Left kidney (tissue), 8 donors: ENCODE measurements at places on chromosomes 4 and X. TPM values are rescaled to one million over a fixed set of nuclear protein-coding genes. Genes with fewer than 3 reads are reported as not detected.

- DNase-seq, result no peak
Measured at GRCh38 chr4:76665153-76665552, 230.1 kb downstream of the SHROOM3 start.

- no peak for DNase-seq
Measured at GRCh38 chr4:128528793-128529553, 241.4 kb upstream of the PGRMC2 start.

Gene GPM6B
- 21.5 TPM for polyA plus RNA-seq

Gene QRFPR
- 1.5 TPM for polyA plus RNA-seq

DNA sequence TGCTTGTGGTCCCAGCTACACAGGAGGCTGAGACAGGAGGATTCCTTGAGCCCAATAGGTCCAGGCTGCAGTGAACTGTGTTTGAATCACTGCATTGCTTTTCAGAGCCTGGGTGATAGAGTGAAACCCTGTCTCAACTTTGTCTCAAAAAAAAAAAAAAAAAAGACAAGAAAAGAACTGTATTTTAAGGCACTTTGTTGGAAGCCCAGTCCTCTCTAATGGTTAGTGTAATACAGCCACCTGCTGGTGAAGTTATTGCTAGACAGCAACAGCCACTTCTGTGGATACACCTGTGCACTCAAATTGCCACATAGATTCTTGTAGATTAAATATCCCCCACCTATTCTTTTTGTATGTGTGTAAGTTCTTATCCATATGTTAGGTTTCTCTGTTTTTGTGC, 10.1 kb upstream of the FGG start:
- DNase-seq, result peak; percentile 44

Gene ADH6
- 32.0 TPM for polyA plus RNA-seq

DNA sequence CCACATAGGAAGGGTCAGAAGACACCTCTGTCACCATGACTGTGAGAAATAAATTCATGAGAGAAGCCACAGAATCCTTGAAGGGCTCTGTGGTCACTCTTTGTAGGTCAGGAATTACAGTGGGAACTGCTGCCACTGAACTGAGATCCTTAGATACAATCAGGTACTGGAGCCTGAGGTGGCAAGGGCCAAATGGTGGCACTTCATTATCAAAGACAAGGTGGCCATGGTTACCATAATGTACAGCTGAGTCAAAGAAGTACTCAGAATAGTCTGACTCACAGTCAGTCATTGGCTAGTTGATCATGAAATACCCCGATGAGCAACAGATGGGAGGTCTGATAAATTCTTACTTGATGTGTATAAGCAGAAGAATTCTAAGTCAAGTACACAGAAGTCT, 131.9 kb downstream of the RTL3 start:
- no peak for DNase-seq

Gene TBC1D8B
- polyA plus RNA-seq, result 6.9 TPM

DNA sequence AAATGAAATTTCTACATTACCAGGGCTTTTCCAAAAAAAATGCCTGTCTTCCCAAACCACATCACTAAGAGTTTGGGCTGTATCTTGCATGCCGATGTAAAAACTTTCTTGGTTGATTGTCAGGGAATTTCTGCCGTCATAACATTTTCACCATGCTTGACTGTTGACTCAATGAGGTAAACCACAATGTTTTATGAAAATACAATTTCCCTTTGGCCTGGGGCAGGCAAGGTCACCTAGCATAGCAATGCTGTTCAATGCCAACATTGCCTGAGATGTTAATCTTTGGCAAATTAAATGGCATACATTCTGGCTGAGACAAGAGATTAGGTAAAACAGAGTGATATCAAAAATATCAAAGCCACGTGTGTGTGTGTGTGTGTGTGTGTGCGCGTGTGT, 137.1 kb upstream of the TBL1X start:
- no peak for DNase-seq

DNA sequence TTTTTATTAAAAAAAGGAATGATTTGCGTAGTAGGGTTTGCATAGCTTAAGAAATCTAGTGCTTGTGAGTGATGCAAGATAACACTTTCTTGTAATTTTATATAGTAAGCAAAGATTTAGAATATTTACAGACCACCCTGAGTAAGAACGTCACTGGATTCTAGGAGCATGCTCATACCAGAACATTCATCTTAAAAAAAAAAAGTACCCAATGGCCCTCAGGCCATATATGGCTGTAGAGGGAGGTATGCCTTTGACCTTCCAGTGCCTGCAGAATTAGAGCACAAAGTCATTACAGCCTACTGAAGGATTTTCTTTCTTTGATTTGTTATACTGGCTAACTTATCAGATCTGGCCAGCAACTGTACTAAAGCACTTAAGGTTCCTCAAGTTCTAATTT, 236.3 kb upstream of the GYPA start:
- no peak for DNase-seq

GRCh38 chr4:76984127-76984526, 34.6 kb downstream of the SEPTIN11 start:
- no peak for DNase-seq

- no peak for DNase-seq
Measured at GRCh38 chr4:122716825-122717448, 15.6 kb upstream of the BBS12 start.

Gene FGFBP1
- not detected for polyA plus RNA-seq

Gene EDA2R
- 0.83 TPM for polyA plus RNA-seq

GRCh38 chr4:164081371-164081770, 586.9 kb downstream of the TMA16 start:
- no peak for DNase-seq

- no peak for DNase-seq
Measured at GRCh38 chrX:9519546-9520216, 54.8 kb downstream of the TBL1X start.

DNA sequence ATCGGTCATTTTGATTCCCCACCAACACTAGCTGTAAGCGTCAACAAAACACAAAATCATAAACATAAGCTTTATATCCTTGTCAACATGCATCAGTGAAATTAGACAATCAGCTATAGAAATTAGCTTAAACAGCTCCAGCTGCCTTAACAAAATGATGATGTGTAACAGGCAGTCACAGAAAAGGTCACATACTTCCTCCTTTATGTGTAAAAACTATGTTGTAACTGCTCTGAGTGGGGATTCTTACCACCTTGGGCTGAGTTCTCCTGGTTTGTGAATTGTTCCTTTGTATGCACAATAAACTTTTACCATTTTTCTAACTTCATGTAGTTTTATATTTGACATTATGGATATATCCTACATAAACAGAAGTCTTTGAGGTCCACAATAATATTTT, 73.9 kb upstream of the MAP9 start:
- no peak for DNase-seq

DNA sequence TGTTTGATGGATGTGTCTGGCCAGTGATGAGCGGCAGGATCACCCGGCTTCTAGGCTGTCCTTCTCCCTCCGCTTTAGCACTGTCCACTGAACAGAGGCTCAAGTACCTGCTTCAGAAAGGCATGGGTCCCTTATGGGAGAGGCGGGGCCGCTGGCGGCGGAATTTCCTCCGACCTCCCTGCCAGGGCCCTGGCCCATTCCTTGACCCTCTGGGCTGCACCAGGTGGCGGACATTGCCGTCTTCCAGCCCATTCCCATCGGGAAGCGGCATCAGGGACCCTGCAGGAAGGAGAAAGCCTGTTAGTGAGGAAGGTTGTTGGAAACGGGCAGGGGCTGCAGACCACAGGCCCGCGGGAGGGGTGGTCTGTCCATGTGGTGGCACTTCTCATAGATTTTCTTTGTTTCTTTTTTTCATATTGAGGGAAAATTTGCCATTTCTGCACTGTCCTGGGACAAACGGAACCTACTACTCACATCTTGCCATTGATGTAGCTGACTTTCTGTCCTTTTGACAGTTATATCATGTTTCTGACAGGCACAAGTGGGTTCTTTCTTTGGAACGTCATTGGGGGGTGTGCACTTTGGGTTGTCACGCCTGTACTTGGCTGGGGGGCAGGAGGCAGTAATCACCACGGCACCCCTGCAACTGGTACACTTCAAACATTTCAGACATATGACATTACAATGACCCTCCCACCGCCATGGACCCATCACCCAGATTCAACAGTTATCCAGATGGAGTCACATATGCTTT, 6.1 kb downstream of the APLN start:
- DNase-seq, result no peak

DNA sequence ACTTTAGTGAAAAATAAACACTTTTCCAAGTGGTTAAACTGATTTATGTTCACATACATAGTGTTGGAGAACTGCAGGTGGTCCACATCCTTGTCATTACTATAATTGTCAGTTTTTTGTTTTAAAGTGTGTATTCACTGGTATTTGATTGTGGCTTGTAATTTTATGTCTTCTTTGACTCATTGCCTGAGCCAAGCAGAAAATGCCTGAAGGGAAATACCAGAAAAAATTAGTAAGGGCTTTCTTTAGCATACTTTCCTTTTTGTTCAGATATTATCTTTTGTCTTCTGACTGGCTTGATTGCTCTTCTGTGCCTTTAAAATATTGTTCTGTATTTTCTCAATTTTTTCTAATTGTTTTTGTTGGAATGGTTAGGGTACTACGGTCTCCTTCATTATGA, 981.3 kb downstream of the C4orf33 start:
- peak; percentile 15 for DNase-seq

Gene PAGE2B
- polyA plus RNA-seq, result 0.32 TPM

GRCh38 chrX:11193035-11193469, 81.9 kb downstream of the HCCS start:
- no peak for DNase-seq

DNA sequence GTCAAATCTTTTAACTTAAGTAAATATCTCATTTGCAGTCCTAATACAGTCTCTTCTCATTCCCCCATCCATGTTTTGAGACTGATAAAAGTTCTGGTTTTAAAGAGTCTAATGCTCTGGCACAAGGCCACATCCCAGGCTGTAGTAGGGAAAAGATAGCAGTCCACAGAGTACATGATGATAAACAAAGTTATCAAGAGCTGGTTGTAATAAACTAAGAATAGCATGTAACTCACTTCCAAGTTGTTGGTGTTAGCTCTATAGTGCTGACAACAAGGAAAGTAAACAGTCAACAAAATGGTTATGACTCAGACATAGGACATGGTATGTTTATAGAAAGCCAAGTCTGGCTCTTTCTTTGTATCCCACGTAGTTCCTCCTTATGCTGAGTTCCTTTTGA, 21.8 kb upstream of the AREG start:
- DNase-seq, result no peak

GRCh38 chr4:20181926-20182325, 69.8 kb upstream of the SLIT2 start:
- DNase-seq, result no peak

- DNase-seq, result no peak
Measured at GRCh38 chr4:102180046-102180445, 165.2 kb downstream of the SLC39A8 start.

DNA sequence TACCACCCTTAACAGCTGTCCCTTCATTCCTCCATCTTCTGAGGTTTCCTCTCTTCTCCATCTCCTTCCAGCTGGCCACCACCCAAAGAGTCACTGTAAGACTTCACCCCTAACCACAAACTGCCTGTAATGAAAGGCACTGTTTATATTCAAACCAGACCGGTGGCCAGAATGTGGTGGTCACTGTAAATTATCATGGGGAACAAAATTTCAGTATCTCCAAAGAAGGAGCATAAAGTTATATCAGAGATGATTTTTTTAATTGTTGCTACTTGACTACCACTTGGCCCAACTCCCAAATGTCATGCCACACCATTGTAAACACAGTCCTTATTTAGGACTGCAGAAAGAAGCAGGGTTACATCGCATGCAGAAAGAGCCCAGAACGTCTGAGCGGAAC, 44.8 kb downstream of the SMARCA1 start:
- no peak for DNase-seq

DNA sequence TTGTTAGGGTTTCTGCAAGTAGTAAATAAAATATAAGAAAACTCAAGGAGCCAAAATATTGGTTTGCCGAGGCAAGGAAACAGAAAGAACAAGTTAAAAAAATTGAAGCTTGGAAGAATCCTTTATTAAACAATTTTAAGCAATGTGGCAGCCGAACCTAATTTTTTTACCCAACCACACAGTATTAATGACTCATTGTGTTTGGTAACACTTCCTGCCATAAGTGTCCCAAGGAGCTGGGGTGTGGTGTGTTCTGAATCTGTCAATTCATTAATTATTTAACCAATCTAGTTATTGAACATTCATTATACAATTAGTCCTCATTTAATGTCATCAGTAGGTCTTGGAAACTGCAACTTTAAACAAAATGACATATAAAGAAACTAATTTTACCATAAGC, 19.3 kb upstream of the CPE start:
- no peak for DNase-seq

Gene SMR3B
- polyA plus RNA-seq, result not detected

GRCh38 chrX:68910731-68911428, 82.1 kb downstream of the EFNB1 start:
- no peak for DNase-seq

DNA sequence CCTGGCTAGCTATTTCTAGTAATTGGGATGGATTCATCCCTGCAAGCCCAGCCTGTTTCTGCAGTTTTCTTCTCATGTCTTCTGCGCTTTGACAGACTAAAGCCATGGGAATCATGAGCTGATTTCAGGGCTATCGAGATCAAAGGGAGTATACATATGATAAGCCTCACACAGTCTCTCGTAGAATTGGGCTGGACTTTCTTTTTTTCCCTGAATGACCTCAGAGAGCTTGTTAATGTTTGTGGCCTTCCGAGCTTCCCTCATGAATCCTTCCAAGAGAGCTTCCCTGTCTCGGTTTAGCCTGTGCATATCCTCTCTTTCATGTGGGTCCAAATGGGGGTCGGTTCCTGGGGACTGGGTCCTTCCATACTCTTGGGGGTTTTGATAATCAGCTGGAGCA, 130.3 kb downstream of the ADRA2C start:
- DNase-seq, result no peak

DNA sequence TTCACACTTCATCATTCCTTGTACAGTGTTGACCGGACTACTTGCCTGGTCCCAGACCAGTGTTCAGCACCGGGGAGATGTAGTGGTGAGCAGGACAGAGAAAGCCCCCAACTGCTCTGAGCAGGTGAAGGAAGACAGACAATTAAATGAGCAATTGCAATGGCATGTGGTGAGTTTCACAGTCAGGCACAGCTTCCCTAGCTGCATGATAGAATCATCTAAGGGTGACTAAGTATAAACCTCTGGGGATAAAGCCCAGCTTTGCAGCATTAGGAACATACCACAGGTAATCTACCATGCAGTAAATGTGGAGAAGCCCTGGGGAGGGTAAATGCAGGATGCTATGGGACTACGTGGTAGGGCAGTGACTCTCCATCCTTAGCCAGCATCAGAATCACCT, 47.8 kb downstream of the TMA16 start:
- DNase-seq, result no peak

DNA sequence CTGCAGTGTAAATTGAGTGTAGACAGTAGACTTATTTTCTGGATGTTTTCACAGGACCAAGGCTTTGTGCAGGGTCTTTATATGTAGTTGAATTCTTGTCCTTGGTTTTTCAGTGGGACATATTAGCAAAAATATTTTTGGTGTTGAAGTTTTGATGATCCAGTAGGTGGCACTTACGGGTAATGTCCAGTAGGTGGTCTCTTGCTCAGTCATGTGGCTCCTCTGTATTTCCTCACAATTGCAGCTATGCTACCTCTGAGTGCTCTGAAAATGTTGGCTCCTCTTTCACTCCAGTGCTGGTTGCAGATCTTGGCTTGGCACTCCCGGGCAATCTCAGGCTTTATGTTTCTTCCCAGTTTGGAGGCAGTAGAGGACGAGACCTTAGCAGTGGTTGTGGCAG, 419.8 kb upstream of the AMOT start:
- no peak for DNase-seq

Gene SPANXB1
- polyA plus RNA-seq, result not detected

- DNase-seq, result no peak
Measured at GRCh38 chr4:145346081-145346480, 135.6 kb upstream of the SMAD1 start.

- no peak for DNase-seq
Measured at GRCh38 chr4:113636877-113637276, 124.7 kb downstream of the CAMK2D start.

Gene BEX5
- 12.9 TPM for polyA plus RNA-seq
